ENCODE measurements at places on chromosomes 5 and 9.

DNA sequence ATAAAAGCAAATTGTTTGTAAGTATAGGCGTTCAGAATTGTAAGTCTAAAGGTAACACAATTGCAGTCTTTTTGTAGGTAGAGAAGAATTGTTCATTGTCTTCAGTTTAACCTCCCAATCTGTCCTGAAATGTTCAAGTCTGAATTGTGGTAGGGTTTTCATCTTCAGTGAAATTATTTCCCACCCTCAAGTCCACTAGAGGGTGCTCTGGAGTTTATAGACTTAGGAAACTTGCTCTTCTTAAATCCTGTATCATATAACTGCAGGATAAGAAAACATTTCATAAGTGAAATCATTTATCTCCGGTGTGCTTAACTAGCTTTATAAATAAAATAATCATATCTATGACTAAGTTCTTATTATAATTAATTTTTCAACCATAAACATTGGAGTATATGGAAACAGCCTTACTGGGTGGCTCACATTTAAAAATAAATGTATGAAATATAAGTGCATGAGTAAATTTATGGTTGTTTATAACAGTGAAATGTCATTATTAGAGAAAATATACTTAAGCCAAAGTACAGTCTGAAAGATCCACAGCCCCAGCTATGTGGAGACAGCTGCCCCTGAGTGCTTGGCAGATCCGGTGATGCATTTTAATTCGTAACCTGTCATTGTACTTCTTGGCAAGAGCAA lies 182.4 kb upstream of the OTULINL start:
- DNase-seq = no peak

GRCh38 chr9:95947118-95947517 lies 71.6 kb downstream of the ERCC6L2 start:
- no peak for DNase-seq

GRCh38 chr5:173963182-173963838 lies 25.7 kb upstream of the C5orf47 start:
- no peak for DNase-seq

DNA sequence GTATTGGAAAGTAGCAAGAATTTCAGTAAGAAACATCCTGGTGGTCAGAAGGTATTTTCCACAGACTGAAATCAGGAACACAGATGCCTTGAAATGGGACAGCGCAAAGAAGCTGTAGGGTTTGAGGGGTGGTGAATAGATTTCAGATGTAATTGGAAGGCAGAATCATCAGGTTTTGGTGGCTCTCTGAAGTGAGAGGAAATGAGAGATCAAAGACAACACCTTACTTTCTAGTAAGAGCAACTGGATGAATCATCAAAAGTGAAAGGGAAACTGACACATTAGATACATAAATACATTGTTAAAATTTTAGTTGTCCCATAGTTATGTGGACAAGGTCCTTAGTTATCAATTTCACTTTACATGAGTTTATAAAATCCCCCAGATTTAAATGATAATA lies 188.2 kb upstream of the SLC27A6 start:
- no peak for DNase-seq

GRCh38 chr9:136688274-136689107 lies 1.2 kb upstream of the AGPAT2 start:
- no peak for DNase-seq

- DNase-seq = no peak
Observed at GRCh38 chr9:133140174-133140505, 19.1 kb upstream of the RALGDS start.

GRCh38 chr5:76393035-76393680 lies 9.9 kb upstream of the IQGAP2 start:
- no peak for DNase-seq

DNA sequence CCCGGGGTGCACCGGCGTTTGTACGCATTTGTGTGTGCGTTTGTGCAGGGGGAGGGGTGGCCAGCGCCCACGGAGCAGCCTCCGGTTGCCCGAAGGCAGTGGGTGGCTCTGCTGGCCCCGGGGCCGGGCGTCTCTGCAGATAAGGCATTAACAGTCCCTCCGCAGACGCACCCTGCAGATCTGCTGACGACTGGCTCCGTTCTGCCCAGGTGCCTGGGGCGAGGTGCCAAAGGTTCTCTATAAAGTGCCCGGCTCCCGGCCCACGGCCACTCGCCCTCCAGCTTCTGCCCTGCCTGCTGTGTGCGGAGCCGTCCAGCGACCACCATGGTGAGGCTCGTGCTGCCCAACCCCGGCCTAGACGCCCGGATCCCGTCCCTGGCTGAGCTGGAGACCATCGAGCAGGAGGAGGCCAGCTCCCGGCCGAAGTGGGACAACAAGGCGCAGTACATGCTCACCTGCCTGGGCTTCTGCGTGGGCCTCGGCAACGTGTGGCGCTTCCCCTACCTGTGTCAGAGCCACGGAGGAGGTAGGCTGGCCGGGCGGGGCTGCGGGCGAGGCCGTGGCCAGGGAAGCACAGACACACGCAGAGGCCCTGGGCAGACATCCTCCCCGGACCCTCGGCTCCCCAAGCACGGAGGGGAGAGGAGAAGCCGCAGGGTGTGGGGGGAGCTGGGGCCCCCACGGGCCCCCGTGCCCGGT lies at the start of gene SLC6A19:
SLC6A19 (plus strand) TSS at position 269 of the 699 bp plus-strand sequence; CDS start at position 325, 56 bp downstream.
- DNase-seq = no peak

DNA sequence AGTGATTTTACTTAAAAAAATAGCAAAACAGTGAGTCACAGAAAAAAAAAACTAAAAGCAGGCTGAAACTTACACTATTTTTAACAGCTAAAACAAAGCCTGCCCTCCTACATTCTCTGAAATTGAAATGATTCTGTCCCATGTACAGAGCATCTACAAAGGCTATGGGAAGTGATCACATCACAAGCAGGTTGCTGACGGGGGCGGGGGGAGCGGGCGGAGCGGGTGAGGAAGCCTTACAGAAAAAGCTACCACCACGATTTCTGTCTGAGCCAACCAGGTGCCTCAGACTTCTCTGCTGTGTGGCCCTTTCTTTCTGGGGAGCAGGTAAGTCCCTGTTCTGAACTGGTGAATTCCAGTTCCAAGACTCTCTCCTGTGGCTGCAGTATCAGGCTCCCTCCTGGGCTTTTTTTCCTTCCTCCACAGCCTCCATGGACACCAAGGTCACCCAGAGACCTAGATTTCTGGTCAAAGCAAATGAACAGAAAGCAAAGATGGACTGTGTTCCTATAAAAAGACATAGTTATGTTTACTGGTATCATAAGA lies 104.9 kb downstream of the ANKRD18B start:
- DNase-seq = no peak

DNA sequence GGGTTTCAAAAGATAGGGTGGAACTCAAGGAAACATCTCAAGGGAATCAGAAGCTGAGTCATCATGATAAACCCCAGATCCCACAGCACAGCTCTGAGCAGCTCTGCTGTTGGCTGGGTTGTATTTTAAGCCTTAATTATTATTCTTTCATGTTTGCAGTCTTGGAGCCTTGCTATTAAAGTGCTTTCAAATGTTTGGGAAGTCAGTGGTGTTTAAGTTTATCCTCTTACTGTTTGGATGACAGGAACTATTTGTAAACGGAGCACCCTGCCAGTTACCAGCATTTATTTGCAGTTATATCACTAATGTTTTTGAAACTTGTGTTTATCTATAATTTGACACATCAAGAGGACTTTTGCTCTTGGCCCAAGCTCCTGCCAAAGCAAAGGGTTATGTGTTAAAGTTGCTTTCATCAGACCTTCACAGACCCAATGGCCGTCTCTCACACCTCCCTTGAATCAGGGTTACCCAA lies 141.1 kb upstream of the SPDL1 start:
- no peak for DNase-seq

All from activated CD8-positive, alpha-beta memory T cell treated with anti-CD3 and anti-CD28 coated beads for 4 hours (primary cell).